ENCODE measurements at places on chromosomes 7 and 10.

DNA sequence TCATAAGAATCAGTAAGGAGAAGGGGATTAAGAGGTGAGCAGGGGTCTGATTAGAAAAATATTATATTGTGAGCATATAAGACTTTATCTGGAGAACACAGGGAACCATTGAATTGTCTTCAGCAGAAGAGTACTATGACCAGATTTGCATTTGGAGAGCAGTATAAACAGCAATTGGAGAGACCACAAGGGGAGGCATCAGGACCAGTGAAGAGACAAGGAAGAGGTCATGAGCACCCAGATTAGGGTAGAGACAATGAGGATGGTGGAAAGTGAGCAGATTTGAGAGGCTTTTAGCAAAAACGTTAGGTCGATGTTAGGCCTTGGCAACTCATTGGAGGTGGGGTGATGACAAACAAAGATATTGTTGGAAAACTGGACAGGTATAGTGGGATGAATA is 13.0 kb upstream of the SMIM30 start:
- DNase-seq = no peak

- no peak for DNase-seq
These were observed 107.3 kb downstream of the SMURF1 start for GRCh38 chr7:99036546-99037111.

DNA sequence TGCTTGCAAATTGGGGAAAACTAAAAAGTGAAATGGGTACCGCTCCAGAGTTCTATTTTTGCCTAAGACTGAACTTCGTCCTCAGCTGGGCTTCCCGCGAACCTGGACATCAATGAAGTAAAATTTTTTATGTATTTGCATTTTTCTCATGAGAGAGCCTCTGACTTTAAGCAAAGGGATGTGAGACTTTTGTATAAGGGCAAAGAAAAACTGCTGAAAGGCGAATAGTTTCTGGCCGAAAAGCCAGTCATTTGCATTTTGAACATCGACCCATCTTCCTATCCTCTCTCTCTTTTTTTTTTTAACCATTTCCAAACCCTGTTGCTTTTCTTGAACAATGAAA is 573 bp downstream of the PMPCB start:
- no peak for DNase-seq

- DNase-seq = no peak
These were observed 123.3 kb upstream of the CDK1 start for GRCh38 chr10:60654813-60655464.

- no peak for DNase-seq
These were observed at the start of gene CHST3 for GRCh38 chr10:71964098-71964742. CHST3 (plus strand) TSS chr10:71964395; CDS start chr10:72005843, 41,448 bp downstream.

- DNase-seq = no peak
These were observed 31.4 kb upstream of the NRCAM start for GRCh38 chr7:108487646-108488045.

GRCh38 chr7:11168650-11169170 is 195.0 kb downstream of the PHF14 start:
- DNase-seq = no peak

DNA sequence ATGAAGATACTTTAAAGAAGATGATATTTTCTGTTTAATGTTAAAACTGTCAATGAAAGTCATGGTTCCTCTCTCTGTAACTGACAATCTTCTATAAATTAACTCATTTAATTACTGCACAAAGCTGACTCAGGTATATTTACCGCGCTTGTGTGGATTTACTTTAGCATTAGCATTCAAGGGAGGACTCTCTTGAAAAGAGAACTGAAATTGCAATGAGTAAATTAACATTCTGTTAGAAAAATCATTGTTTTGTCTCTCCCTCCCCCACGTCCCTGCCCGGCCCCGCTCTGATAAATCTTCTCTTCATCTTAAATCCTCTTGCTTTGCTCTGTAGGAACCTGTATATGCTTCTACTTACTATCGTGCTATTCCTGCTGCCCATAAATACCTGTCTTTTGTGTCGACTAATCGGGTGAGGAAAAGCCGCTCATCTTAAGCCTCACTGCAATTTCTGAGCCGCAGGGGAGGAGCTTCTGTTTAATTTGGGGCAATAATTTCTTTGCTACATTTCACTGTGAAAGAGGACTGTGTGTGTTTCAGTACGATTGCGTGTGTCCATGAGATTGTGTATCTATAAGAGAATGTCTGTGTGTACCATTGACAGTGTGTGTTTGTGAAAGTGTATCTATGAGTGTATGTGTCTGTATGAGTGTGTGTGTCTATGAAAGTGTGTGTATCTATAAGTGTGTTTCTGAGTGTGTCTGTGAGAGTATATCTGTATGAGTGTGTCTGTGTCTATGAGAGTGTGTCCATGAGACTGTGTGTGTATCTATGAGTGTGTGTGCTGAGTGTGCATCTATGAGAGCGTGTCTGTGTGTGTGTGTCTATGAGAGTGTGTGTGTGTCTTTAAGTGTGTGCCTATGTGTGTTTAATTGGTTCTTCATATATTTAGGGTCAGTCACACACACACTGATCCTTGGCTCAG is 46.5 kb upstream of the LYZL2 start:
- DNase-seq = no peak

- no peak for DNase-seq
These were observed 29.7 kb downstream of the HTRA1 start for GRCh38 chr10:122490786-122491680.

GRCh38 chr7:1646957-1647891 is 22.9 kb upstream of the ELFN1 start:
- DNase-seq = peak; percentile 31

GRCh38 chr7:95646350-95646749 is 50.0 kb upstream of the PDK4 start:
- no peak for DNase-seq

DNA sequence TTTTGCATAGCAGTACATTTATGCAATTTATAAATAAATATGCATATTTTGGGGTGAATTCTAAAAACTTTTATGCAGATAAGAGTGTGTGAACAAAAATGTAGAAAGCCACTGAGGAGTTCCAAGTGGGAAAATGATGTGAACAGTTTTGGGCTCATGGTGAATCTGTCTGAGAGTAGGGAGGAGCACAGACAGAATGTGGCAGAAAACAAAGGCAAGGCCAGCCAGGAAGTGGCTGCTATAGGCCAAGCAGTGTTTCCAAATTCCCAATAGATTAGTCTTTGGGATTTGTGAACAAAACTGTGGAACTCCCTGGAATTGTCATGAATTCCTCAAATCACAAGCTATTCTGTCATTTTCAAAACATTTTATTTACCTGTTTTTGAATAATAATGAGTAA is 73.6 kb upstream of the AMPH start:
- no peak for DNase-seq

DNA sequence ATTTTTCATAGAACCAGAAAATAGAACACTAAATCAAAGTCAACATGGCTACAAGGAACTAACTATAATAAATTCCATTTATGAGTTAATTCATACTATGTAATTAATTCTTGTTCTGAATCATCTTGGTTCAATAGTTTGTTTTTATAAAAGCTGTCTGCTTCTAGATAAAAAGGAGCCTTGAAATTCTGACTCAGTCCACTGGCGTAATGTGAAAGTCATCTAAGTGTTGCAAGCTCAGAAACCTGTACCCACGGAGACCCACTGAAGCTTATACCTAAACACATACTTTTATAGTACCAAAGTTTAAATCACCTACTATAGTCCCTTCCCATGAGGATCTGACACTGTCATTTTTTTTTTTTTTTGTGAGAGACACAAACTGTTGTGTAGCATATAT is 489.4 kb downstream of the SEMA3D start:
- DNase-seq = no peak

- DNase-seq = no peak
These were observed 3.8 kb upstream of the RBM33 start for GRCh38 chr7:155640629-155641028.

DNA sequence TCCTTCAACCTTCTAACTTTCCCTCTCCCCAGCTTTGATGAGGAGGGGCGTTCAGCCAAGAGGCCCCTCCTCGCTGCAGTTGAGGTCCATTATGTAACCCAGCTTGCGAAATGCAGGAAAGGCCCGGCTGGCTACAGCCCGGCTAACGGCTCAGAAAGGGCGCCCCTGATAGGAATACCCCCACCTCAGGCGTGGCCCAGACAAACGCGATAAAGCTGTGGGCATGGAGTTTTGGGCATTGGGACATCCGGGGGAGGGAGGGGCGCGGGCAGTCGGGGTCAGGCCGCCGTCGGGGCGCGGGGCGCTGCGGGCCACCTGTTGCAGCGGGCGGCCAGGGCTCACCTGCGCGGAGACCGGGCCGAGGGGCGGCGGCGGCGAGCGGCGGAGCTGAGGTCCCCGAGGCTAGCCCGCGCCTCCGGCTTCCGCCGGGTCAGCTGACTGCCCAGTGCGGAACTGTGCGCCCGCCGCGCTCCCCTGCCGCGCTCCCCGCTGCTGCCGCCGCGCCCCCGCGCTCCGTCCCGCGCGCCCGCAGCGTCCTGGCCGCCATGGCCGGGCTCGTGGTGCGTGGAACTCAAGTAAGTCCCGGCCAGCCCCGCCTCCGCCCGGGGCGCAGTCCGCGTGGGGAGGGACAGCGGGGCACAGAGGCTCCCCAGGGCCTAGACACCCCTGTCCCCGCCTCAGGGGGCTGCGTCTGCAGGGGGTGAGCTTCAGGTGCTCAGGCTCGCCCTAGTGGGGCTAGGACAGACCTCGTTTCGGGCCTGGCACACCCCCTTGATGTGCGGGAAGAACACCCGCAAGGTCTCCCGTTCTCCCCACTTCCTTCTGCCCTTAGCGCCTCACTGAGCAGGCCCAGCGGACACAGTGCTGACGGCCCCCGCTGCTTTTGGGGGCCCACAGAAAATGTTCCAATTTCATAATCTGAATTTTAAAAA is at the start of gene LRMDA:
TSS of gene LRMDA (plus strand) at position 445 of the 932 bp plus-strand sequence.
- no peak for DNase-seq

DNA sequence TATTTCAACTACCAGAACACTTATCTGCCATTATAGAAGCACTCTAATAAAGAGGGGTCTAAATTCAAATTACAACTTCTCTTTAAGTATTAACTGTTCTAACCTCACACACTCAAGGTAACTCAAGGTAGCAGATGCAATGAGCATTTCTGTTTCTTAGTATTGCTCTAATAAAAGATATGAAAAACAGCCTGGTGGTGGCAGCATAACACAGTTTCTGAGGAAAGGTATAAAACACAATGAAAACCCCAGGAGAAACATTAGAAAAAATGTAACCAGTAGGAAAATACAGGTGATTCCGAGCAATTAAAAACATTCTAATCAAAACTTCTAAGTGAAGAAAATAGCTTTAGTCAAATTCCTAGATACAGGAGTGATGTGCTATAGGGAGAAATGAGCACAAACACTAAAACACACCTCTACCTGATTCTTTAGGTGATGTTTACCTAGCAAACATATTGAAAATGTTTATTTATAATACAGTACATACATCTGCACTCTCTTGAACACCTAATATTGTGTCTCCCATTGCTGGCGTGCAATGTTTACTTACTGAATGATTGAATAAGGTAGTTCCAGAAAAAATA is 3.5 kb downstream of the MKRN1 start:
- DNase-seq = no peak

DNA sequence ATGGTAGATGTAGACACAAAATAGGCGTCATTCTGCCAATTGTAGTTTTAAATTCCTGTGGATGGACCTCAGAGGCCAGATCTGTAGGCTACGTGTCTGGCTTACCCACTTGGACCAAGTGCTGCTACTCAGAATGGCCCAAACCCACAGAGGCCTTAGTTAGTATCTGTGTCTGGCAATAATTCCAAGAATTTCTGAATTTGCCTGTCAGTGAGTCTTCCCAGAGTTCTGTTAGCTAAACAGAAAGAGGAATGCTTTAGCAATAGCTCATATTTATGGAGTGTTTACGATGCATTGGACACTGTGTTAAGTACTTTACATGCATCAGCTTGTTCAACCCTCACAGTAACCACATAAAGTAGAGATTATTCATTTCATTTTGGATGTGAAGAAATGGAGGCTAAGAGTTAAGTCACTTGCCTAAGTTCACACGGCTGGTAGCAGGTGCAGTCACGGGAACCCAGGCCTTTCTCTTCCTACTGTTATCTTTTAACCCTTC is 231.8 kb downstream of the PTEN start:
- no peak for DNase-seq

- no peak for DNase-seq
These were observed 49.5 kb downstream of the CHN2 start for GRCh38 chr7:29243910-29244655.

DNA sequence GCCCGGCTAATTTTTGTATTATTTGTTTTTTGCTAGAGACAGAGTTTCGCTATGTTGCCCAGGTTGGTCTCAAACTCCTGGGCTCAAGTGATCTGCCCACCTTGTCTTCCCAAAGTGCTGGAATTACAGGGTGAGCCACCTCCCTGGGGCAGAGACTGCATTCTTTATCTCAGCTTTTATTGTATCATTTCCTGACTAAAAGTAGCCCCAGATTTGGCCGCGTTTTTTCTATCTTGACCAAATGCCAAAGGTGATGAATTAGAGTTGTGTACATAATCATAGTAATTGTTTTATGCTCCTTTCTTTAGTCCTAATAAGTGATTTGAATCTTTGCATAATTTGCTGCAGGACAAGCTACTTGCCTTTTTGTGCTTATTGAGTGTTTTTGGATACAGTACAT is 3.1 kb upstream of the SMNDC1 start:
- no peak for DNase-seq

- no peak for DNase-seq
These were observed 381.8 kb downstream of the PHF14 start for GRCh38 chr7:11355399-11356005.

GRCh38 chr7:36984041-36984521 is 259.8 kb upstream of the AOAH start:
- no peak for DNase-seq

- DNase-seq = no peak
These were observed 5.3 kb upstream of the LRRC61 start for GRCh38 chr7:150317748-150318444.

DNA sequence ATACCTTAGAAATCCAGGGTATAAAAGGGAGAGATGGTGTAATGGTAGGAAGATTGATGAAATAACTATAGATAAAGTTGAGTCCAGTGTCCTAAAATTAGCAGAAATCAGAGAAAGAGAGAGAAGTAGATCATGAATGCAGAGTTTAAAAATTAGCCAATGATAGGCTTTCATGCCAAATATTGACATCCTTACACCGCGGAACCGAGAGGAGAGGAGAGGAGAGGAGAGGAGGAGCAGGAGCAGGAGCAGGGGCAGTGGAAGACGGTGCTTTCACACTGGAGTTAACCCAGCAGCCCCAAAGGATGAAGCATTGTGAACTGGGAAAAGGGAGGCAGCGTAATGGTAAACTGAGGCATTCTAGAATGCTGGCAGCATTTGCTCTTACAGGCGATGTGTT is 34.2 kb upstream of the LAMB4 start:
- DNase-seq = no peak

DNA sequence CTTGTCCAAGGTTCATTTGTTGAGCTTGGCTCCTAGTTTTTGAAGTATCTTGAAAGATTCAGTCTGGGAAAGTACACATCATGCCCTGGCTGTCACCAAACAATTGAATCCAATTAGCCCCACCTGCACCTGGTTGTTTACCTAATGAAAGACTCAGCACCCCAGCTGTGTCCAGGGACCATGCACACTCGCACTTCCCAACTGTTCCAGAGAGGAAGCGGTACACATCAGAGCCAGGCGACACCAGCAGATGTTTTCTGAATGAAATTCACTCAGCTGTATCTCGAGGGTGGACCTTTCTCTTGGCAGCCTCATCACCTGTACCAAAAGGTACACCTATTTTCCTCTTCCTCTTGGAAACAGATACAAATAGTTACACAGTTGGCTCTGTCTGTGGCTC is 216.4 kb upstream of the LRGUK start:
- no peak for DNase-seq
